ENCODE measurements at places on chromosomes 3 and 15.
A peak's percentile ranks its signal among the peaks of the same experiment; 100 is the strongest.

DNA sequence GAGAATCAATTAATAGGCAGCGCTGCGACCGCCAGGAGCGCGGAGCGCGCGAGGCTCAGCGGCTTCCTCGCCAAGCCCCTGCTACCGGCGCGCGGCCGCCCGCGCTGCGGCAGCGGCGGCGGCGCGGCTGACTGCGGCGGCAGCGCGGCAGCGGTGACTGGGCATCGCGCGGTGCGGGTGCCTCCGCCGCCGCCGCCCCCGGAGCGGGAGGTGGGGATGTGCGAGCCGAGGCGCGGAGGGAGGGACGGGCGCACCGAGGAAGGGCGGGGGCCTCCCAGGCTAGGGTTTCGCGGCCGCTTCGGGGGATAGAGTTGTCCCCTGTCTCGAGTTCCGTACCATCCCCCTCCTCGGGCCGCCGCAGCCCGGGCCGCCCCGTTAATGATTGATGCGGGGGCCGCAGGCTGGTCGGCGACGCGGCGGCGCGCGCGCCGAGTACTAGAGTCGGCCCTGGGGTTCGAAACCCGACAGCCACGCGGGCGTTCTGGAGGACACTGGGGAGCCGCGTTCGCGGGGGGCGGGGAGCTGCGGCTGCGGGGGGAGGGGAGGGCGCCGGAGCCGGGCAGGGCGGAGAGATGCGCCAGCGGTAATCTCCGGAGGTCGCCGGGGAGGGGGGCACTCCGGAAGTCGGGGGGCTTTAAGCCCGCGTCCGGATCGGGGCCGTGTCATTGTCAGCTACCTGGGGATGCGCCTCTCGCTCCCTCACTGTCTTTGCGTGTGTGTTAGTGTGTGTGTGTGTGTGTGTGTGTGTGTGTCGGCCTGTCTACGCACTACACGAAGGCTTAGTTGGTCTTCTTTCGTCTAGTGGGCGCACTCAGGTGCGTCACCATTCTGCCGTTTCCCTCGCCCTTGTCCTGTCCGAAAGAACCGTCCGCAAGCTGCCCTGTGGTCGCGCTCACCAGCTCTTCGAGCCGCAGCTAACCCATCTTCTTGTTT is at the start of gene PAQR9:
Gene PAQR9, minus strand, starts transcription at position 159 of the 933 bp plus-strand sequence. CDS start 338 bp downstream, outside the sequence.
- DNase-seq = no peak

DNA sequence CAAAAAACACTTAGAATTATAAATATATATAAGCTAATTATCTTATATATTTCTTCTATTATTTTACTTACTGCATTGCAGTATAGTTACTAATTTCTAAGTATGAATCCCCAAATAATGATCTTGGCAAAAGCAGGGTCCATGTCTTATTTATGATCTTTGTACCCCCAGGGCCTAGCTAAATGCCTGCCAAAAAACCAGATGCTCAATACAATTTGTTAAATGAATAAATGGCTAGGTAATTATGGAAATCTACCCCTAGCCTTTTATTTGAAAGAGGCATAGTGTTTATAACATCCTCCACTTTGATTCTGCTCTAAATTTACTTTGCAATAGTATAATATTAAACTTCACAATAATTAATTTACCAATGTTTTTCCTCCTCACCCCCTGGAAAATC is 69.5 kb downstream of the CSNK1G1 start:
- DNase-seq = no peak

- DNase-seq = peak; percentile 3
Observed at GRCh38 chr15:73127302-73127936, 75.2 kb downstream of the NEO1 start.

DNA sequence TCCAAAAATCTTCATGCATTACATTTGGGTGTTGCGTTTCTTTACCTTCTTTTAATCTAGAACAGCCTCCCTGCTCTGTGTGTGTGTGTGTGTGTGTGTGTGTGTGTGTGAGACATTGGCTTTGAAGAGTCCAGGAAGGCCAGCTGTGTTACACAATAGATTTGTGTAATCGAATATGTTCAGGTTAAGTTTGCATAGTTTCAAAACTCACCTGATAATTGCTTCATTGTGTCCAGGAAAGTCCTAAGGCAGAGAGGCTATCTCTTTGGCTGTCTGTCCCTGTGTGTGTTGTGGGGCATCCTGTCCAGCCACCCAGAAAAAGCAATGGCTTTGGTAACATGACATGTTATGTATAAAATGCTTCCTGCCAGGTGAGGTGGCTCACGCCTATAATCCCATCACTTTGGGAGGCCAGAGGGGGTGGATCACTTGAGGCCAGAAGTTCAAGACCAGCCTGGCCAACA is 37.5 kb downstream of the ZNF710 start:
- DNase-seq = no peak

DNA sequence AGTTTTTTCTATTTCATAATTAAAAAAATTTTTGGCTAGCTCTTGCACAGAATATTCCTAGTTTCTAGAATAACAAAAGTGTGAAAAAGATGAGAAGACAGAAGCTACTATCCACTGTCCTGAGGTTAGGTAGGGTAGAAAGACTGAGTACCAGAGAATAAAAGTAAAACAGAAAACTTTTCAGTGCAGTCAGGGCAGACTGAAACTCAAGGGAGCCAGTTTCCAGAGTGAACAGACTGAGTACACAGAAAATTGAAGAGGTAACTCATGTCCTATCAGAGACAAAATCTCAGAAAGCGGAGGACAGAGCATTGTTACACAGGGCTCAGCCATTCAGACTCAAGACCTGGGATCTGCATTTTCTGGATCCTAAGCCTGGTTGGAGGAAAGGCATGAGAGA is 8.8 kb upstream of the FBXO40 start:
- no peak for DNase-seq

- no peak for DNase-seq
Observed at GRCh38 chr3:43273416-43273815, 12.9 kb upstream of the SNRK start.

- no peak for DNase-seq
Observed at GRCh38 chr3:156033428-156033827, 87.0 kb upstream of the KCNAB1 start.
